ENCODE measurements at places on chromosomes 11 and 22.

DNA sequence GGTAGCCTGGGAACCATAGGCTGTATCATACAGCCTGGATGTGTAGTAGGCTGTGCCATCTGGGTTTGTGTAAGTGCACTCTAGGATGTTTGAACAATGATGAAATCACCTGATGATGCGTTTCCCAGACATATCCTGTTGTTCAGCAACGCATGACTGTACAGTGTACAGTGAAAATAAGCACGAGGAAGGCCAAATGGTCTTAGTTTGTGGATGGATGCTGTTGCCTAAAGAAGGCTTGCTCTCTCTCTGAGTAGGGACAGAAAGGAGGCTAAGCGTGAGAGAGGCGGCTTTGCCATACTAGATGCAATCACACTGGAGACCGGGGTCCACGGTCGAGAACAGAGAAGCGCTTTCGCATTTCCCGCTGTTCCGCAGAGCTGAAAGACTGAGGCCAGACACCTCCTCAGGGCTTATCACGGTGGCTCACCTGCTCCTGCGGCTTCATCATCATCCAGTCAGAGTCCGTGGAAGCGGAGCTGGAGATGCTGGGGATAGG is 27.6 kb upstream of the APLP2 start:
- peak; percentile 99 for DNase-seq

DNA sequence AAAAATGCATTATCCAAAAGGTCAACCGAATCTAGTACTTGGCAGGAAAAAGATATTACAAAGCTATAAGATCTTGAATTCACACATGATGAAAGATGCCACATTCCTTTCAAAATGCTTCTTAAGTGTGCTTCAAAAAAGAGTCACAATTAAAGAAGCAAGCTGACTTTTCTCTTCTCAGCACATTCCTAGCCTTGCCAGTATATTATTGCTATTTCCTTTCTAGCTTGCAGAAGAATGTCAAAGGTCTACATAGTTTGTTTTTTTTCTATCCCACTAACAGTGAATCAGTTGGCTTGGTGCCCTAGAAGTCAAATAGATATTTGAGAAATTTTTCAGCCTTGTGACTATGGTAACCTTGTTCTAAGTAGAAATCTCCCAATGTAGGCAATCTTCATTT is 56.8 kb downstream of the GUCY1A2 start:
- peak; percentile 91 for DNase-seq

DNA sequence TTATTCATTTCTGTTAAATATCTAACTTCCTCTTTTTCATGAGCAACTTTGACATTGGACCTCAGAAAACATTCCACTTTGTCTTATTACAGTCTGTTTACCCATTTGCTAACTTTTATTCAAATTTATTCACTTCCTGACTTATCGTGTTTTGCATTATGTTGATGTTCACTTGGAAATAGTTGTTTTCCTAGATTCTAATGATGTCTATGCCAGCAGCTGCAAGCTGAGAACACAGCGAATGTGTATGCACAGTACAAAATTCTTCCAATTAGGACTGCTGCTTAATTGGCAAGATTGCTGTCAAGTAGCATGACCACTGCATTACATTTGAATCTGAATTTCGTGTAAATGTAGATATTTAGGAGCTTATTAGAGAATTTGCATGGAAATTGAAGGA is 61.5 kb upstream of the GRIA4 start:
- DNase-seq = no peak

DNA sequence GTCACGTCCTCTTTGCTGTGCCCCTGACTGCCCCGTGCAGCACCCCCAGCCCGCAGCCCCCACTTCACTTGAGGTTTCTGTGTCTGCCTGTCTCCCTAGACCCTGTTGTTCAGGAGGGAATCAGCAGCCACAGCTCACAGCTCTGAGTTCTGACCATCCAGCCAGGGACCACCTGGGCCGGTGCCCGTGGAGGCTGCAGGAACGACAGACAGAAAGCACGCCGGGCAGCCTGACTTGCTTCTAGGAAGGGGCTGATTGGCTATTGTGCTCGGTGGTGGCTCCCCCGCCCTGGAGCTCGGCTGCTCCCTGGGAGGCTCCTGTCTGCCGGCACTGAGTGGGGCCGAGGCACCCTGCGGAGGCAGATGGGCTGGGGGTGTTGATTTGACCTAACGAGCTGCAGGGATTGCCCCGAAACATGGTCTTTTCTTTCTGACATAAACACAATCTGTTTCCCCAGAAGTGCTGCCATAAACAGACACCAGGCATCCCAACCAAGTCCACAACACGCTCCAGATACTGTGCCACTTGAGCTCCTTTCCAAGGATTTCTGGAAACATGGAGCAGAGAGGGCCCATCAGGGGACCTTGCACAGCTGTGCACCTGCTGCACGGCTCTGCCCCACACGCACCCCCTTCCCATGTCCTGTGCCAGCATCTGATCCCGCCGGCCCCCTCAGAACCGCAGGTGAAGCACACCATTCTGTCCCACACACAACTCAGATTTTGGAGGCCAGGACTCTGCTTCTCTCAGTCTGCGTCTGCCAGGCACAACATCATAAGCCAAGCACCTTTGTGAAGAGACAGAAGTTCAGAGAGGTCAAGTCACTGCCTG is 855.9 kb downstream of the TBC1D22A start:
- no peak for DNase-seq

- DNase-seq = no peak
Observed at GRCh38 chr22:39722032-39722325, 151.4 kb downstream of the CACNA1I start.

GRCh38 chr11:86919557-86920210 is 35.5 kb downstream of the FZD4 start:
- DNase-seq = peak; percentile 83

- no peak for DNase-seq
Observed at GRCh38 chr11:102640946-102641345, 15.8 kb upstream of the MMP20 start.

DNA sequence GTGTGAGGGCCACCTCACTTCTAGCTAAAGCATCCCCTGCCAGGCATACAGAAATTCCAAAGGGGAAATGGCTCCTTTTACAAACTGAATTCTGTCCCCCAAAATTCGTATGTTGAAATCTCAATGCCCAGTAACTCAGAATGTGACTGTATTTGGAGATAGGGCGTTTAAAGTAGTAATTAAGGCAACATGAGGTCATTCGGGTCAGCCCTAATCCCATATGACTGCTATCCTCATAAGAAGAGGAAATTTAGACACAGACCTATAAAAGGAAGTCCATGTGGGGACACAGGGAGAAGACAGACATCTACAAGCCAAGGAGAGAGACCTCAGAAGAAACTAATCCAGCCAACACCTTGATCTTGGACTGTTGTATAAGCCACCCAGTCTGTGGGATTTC is 119.1 kb downstream of the CHST1 start:
- no peak for DNase-seq

DNA sequence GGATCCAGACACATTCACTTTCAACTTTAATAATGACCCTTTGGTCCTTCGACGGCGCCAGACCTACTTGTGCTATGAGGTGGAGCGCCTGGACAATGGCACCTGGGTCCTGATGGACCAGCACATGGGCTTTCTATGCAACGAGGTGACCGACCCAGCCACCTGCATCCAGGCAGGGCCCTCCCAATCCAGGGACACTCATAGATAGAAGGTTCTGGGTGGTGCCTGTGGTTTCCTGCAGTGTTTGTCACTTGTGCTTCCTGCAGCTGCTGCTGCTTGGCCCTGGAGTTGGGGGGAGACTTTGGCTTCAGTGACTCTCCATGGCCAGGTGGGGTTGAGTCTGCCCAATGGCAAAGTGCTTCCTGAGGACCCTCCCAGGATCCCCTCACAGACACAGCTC is 7.3 kb downstream of the APOBEC3B start:
- DNase-seq = no peak

- DNase-seq = no peak
Observed at GRCh38 chr22:41766476-41766875, 34.0 kb upstream of the CCDC134 start.

DNA sequence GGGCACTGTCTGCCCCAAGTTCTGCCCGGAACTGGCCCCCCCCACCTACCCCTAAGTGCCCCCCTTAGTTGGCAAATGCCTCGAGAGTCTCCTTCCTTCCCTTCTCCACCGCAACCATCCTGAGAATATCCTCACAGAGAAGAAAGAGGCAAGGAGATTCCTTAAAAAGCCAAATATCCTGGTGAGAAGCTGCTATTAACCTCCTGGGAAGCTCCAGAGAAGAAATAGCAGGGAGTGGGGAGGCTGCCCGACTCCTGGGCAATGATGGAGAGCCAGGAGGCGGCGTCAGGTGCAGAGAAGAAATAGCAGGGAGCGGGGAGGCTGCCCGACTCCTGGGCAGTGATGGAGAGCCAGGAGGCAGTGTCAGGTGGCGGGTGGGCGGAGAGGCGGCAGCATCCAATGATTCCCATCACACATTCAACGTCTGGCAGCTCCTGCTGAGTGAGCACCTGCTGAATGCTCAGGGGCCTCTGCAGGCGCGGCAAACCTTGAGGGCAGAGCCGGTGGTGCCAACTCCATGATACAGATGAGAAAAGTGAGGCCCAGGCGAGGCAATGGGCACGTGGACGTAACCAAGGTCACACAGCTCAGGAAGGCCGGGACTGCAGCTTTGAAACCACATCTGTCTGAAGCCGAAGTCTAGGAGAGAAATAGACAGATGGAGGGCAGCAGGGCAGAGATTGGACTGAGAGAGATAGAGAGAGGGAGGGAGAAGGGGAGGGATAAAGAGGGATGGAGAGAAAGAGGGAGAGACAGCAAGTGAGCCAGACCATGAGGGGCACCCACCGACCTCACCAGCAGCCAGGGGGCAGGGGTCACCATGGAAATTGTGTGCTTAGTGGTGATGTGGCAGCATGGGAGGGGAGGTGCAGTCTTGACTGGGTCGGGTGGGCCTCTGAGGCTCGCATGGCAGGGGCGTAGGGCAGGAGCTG is 58.3 kb downstream of the CYTH4 start:
- no peak for DNase-seq

- DNase-seq = peak; percentile 64
Observed at GRCh38 chr11:111719379-111719778, 46.8 kb downstream of the PPP2R1B start.

- no peak for DNase-seq
Observed at GRCh38 chr11:120562806-120563425, 51.4 kb downstream of the GRIK4 start.

DNA sequence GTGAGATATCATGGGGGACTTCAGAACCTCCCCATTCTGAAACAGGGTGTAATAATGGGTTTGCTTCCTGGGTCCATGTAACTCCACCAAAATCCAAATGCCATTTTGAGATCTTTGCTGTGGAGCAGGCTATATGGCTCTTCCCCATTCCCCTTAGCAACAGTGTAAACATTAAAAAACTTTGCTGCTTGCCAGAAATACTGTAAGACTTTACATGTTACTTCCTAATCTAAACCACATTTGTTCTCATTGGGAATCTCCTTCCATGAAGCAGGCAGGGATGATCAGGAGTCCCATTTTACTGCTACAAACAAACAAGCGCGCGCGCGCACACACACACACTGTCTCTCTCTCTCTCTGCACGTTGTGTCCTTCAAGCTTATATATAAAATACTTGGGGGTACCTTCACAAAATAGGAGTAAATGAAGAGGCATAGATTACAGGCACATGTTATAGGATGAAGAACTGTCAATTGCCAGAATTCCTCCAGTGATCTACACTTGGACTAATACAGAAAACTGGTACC is 86.5 kb downstream of the ANO3 start:
- DNase-seq = peak; percentile 19

- DNase-seq = no peak
Observed at GRCh38 chr11:71447791-71448256, 369 bp downstream of the DHCR7 start.

Data from fibroblast of mammary gland (primary cell).